NCI-H1105 treated with DMSO at 0.1 percent for 48 hours (cell line): ENCODE measurements at places on chromosomes 4 and X.

DNA sequence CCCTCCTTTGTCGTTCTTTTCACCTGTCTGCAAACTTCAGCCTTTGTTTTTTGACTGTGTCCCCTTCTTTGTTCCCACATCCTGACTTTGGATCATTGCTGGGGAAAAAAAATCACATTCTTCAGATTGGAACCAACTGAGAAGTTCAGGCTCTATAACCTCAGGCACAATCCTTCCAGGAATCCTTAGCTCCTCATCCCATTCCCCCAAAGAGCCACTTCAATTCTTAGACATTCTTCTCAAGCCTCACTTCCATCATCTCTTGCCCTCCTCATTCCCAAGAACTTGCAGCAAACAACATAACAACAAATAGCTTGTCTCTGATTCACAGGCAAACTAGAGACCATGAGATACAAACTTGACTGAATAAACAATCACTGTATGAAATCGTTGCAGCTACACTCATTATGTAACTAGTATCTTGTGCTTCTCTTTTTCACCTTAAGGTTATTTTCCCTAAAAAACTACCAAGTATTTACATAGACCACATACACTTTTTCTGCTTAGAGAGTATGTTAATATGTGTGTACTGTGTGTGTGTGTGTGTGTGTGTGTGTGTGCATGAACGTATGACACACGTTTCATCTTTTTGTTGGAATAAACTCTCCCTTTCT is 26.4 kb upstream of the PGM2 start:
- DNase-seq = no peak

DNA sequence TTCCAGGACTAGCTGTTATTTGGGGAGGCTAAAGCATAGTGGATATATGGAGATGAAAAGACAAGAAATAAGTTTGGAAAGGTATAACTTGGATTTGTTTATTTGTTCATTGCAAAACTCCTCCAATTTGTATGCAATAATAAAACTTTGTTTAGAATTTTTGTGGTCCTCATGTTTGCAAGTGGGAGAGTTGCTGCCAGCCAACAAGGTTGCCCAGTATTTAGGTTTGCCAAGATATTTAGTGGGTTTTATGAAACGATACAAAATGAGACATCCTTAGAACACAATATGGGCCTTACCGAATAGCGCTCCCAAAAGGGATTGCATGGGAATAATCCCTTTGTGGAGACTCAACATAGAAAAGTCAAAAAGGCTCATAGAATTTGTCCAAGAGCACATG is 162.1 kb downstream of the INPP4B start:
- DNase-seq = no peak

DNA sequence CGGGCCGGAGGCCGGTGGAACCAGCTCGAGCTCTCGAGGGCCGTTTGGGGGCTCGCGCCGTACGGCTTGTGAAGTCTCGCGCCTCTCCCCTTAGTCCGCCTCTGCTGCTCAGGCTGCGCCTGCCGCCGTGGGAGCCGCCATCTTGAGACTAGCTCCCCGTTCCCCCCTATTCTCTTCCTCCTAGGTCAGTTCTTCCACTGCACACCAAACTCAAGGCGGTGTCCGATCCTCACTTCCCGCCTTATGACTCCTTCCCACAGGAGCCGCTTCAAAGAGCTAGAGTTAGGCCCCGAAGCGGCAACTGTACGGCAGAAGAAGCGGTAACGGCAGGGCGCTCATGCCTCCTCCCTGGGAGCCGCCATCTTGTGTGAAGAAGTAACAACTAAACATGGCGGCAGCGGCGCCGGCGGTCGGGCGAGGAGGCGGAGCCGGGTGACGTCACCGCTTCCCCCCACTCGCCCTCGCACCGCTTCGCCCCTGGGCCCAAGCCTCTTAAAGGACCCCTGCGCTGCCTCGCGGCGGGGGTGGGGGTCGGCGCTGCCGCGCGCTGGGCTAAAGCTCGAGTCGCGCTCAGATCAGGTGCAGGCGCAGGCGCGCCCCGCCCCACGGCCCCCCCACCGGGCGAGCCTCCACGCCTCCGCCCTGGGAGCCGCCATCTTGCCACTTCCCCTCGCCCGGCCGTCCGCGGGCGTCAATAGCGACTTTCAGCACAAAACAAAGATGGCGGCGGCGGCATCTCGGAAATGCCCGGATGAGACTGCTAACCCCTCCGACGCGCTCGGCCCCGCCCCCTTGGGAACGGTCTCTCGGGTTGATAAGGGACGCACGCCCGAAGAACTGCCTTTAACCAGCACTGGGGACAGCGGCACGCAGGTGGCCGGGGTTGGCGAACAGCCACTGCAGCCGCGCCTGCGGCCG is at the start of gene HCFC1:
Gene HCFC1 (minus strand): TSS at position 369 of the 918 bp plus-strand sequence. CDS start 978 bp downstream, outside the sequence.
- DNase-seq = peak; percentile 97

DNA sequence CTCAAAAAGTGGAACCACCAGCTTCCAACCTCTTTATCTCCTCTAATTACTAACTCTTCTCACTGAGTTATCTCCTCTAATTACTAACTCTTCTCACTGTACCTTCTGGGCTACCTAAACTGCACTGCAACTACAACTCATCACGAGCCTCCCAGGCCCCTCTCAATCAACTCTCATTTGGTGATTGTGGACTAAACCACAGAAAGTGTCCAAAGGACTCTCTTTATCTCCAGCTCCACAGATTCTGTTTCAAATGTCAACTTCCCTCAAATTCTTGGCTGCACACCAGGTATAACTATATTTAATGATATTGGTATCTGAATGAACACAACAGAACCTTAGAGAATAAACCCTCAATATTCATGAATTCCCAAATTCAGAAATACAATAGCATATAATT is 182.9 kb downstream of the MAML3 start:
- no peak for DNase-seq

DNA sequence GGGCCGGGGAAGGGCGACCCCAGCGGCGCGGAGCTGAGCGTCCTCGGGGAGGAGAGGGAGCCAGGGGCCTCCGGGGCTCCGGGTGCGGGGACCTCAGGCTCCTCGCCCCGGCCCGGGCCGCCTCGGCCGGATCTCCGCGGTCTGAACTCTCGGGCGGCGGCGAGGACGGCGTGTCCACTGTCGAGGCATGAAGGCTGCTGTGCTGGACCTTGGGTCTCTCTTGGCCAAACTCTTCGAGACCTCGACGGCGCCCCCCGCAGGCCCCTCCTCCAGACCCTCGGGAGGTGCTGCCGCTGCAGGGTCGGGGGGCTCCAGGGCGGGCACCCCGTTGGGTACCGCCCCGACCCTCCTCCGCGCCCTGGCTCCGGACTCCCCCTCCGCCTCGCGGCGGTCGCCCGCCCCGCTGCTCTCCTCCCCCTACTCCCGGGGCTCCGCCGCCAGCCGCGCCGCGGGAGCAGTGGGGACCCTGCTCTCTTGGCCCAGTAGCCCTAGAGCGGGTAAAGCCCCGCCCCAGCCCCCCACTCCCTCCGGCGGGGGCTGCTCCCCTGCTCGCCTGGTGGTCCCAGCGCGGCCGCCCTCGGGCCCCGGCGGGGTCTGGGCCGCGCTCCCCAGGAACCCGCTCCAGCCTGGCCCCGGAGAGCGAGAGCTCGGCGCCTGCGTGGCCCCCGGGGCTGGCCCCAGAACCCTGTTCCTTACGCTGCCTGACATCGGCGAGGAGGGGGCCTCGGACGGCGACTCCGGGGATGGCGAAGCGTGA is 564 bp downstream of the FAM149A start:
- no peak for DNase-seq

DNA sequence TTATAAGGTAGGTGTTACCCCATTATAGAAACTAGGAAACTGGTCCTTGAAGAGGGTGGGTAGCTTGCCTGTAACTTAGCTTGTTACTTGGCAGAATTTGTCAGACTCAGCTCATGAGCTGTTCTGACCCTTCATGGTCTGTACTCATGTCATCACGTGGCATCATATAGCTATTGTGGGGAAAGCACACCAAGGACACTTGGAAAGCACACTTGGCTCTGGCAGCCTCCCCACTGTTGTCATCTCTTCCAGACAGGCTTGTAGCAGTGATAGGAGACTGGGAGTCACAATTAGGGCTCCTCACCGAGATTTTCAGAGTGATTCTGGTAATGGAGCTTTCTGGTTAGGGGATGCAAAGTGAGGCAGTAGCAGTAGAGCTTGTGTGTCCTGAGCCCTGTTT is 30.4 kb downstream of the ADH5 start:
- no peak for DNase-seq

- no peak for DNase-seq
Observed at GRCh38 chrX:149522916-149523315, 17.8 kb upstream of the IDS start.

GRCh38 chr4:128553686-128554515 is 255.6 kb upstream of the JADE1 start:
- peak; percentile 58 for DNase-seq
